ENCODE measurements at places on chromosomes 6 and 20.

DNA sequence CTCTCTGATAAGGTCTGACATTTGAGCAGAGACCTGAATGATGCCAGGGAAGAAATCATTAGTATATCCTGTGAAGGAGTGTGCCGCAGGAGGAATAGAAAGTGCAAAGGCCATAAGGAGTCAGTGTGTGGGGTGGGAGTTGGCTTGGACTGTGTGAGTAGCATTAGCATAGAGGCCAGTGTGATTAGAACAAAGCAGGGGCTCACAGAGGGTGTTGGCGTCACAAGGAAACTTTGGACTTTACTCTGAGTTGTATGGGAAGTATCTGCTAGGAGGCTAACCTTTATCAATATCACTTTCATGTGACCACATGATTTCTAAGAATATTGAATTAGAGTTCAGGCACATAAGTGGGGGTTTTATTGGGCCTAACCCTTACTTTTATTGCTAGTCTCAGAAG is 12.1 kb downstream of the TMEM200A start:
- no peak for DNase-seq

DNA sequence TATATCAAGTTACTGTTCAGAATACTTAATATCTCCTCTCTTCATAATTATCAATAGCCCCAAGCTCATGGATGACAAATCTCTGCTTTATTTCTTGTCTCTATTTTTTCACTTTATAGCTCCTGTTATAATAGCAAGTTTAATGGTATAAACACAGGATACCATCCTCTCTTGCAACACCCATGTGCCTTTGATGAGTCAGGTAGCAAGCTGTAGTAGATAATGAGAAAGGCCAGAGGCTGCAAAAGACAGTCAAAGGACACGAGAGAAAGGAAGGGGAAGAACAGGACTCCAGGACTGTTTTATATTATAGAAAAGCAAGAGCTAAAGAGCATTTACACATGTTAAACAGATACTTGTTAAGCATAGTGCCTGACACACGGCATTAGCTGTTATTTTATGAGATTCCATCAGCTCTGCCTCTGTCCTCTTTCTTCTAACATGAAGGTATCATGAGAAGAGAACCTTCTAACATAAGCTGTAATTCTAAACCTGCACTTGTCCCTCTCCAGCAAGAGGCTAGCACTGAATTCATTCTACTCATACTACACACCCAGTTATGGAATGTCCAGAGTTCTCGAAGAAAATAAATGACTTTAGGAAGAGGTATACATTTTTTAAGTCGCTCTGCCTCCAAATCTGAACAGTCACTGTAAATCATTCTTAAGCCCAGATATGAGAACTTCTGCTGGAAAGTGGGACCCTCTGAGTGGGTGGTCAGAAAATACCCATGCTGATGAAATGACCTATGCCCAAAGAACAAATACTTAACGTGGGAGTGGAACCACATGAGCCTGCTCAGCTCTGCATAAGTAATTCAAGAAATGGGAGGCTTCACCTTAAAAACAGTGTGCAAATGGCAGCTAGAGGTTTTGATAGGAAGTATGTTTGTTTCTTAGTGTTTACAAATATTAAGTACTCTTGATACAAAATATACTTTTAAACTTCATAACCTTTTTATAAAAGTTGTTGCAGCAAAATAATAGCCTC is 45.0 kb downstream of the NT5E start:
- no peak for DNase-seq

GRCh38 chr20:25221592-25222460 is 26.1 kb upstream of the PYGB start:
- no peak for DNase-seq

DNA sequence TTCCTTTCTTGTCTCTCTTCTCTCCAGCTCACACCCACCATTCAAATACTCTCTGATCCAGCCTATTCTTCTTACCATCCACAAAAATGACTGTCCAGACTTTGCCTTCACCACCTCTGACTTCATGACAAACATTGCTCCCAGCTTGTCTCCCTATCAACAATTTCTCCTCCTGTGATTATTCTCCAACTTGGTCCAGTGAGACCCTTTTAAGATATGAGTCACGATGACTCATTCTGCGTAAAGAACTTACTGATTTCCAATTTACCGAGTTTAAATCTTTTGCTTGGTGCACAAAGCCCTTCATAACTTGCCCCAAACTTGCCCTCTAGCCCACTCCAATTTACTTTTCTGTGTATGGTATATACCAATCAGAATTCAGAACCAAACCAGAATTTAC is 833.2 kb downstream of the MAFB start:
- no peak for DNase-seq

DNA sequence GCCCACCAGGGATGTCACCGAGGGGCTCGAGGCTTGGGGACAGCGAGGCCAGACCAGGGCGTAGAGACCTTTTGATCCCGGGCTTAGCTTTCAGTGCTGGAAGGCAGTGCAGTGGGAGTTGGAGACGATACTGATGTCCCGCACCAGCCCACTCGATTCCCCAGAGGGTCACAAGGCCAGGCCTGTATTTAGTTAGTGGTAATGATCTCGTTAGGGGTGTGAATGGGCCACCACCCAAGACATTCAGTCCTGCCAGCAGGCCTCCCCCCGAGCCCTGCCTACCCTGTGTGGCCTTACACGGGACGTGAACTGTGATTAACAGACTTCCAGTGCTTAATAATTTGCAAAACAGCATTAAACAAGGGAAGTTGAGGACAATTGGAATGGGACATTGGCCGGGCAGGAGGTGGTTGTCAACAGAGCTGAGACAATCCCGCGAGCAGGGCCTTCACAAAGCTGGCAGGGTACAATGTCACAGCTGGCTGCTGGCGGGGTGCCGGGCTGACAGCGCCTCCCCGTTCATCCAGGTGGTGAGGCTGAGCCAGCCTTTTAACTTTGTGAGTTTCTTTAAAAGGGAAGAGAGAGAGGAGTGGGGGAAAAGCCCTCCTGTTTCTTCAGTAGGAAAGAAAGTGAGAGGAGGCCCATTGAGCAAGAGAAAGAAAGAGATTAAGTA is 175.3 kb upstream of the RALGAPA2 start:
- DNase-seq: no peak

DNA sequence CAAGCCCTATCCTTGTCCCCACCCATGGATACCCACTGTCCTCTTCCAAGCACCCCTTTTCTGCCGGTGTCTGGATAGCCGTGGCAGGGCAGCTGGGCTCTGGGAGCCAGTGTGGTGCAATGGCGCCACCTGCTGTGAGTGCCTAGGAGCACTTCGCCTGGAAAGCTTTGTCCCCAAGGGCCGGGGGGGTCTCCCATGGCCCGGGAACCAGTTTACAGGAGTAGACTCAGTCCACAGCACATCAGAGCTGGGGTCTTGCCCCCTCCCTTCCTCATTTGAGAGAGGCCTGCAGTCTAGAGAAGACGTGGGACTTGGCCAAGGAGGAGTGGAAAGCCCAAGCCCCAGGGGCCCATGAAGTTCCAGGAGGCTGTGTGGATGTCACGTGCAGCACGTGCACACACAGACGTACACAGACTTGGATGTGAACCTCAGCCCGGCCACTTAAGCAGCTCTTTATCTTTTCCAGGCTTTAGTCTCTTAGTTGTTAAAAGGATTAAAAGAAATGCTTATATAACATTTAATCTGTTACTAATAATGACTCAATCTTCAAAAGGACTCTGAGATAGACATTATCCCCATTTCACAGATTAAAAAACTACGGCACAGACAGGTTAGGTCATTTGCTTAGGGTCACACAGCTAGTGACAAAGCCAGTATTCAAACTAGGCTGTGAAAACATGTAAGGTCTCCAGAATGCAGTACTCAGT is 40.9 kb upstream of the CDH22 start:
- peak; percentile 41 for DNase-seq

DNA sequence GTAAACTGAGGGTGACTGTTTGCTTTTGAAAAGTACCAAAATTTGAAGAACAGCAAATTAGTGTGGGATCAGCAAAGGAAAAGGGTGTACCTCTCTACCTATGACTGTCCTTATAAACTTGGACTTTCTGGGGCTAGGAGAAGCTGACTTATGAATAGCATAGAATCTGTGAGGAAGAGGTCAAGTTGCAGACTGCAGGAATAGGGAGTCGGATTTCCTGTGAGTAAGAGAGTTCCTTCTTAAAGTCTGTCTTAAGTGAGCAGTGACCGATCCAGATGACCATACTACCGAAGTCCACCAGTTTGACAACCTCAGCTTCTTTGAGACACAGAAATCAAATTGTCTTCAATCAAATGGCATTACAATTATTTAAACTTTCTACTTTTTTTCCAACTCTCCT is 708.7 kb downstream of the UTRN start:
- no peak for DNase-seq

- DNase-seq: no peak
These were observed 592.7 kb upstream of the BTBD3 start for GRCh38 chr20:11324990-11325389.

DNA sequence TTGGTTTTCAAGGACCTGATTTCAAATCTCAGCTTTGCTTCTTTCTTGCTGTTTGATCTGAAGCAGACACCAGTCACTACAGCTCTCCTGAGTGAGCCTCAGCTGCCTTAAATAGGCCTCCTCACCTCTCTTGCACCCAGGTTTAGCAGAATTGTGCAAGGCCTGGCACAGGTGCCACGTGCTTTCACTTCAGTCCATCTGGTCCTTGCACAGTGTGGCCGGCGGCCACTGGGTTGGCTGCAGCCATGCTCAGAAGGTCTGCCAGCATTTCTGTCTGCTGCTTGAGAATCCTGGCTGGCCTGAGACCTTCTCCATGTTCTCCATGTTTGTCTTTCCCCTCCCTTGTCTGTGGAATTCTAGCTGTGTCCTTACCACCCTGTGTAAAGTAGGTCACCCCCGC is 14.5 kb upstream of the DAAM2 start:
- no peak for DNase-seq
